ENCODE measurements at places on chromosomes 7 and 10.
A peak's percentile ranks its signal among the peaks of the same experiment; 100 is the strongest.

DNA sequence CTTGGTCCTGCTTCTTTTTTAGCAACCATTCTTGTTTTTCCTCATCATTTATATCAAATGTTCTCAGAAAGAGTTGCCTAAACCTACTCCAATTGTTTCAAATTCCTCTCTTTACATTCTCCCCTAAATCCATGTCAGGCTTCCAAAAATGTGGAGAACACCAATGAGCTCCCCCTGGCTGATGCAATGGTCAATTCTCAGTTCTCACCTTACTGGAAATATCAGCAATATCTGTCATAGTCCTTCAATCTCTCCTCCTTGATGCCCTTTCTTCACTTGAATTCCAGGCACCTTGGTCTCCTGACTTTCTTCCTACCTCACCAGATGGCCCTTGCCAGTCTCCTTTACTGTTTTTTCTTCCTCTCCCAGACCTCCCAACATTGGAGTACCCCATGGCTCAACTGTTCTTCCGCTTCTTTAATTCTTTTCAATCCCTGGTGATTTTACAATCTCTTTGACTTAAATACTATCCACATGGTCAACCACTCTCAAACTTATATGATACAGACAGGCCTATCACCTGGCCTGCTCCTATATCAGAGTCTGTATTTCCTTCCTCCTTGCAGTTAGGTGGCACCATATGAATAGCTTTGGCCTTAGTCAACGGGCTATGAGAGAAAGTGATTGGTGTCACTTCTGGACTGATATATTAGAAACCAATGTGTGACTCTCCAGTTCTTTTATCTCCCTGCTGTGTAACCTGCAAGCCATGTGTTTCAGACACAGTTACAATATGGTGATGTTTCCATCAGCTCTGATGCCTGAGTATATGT is 47.4 kb upstream of the CAV2 start:
- DNase-seq: no peak

DNA sequence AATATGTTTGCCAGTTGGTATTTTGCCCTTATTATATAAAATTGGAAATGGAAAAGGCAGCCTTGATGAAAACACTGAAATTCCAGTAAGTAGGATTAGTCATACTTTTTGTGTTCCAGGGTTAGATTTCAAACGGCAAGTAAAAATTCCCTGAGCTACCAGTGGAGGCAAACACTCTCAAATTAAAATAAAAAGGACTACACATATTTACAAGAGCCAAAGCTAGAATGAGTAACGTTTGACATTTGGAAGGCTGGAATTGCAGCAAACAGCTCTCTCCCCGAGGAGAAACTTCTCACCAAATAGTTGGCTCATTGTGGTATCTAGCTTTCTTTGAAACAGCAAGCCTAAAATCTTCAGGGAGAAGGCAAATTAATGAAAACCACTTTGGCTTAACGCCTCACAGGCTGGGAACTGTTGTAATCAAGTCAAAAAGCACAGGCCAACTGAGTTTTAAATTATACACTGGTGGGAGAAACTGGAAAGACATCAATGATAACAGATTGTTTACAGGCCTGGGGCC is 288.4 kb downstream of the SNX13 start:
- no peak for DNase-seq

DNA sequence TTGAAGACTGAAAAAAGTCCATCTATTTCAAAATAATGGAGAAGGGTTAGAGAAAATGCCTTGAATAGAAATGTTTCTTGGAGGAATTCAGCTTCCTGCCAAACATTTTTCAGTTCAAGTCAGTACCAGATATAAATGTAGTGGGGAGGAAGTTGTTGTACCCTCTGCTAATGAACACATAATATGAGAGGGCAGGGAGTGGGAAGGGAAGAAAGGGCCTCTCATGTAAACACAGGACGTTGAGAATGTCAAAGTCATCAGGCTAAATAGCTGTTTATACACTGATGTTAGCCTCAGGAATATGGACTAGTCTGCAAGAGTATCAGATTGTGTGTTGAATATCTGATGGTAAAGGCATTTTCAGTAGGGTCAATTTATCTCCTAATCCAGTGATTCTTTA is 37.0 kb downstream of the GPR37 start:
- no peak for DNase-seq

- DNase-seq: peak; percentile 83
These were observed 1.7 kb downstream of the TRIM8 start for GRCh38 chr10:102645741-102646609.

DNA sequence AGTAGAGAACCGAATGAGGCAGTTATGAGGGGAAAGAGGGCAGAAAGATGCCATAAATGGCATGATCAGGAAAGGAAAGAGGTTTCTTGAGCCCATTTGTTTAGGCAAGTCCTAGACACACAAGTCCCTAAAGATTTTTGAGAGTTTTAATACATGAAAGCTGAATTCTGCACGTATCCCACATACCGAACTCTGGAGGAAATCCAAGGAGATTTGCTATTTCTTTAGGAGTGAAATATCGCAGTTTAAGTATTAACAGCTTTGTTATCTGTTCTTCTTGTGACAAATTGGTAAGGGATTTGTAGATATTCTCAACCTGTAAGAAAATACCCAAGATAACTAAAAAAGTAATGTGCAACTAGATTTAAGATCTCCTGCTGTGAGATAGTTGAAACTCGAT is 23.7 kb upstream of the CUBN start:
- no peak for DNase-seq

GRCh38 chr10:34333513-34333912 is 481.6 kb downstream of the PARD3 start:
- DNase-seq: no peak

- no peak for DNase-seq
These were observed 6.2 kb upstream of the PHYH start for GRCh38 chr10:13306103-13306502.

GRCh38 chr10:99913831-99914235 is 95.9 kb downstream of the DNMBP start:
- DNase-seq: no peak

- no peak for DNase-seq
These were observed 695.1 kb downstream of the GRID1 start for GRCh38 chr10:85671530-85671929.

DNA sequence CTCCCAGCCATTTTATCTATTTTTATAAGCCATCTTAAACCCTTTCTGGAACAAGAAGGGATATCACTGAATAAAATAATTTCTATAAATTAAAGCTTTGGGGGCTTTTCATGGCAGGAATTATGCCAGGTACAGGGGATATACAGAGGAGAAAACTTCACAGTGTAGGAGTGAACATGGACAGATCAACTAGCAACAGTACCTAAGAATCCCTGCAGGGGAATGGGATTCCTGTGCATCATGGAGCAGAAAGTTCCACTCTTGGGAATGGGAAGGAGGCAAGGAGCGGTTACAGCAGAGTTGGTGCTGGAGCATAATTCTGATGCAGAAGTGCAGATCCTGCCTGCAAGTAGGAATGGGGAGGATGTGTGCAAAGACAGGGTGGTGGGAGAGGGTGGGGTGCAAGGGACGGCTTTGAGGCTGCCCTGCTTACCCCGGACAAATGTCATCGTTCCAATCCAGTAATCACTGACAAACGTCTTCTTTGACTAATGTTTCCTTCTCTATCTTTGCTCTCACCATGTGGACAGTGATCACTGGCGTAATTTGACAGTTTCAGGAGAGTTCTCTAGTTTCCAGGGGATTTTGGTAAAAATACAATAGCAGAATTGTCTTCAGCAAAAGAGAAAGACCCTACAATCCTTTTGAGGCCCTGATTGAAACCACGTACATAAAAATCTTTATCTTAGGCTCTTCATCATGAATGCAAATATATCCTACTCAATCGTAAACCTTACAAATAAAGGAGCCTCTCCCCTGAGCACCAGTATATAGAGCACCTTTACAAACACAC is 196.7 kb downstream of the HECW1 start:
- DNase-seq: no peak

DNA sequence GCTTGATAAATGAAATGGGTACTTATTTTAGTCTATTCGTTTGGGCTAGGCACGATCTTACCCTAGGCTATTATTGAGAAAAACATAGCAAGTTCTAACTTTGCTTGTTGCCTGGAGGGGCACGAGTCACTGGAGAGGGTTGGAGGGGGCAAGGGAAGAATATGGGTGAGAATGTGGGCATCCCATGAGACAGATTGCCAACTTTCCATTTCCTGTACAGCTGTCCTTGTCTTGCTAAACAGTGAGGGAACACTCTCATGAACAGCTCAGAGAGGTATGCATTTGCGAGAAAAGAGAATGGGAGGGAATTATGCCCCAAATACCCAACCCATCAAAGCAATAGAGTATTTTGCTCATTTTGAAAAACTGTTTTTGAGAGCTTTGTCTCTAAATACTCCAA is 9.2 kb downstream of the CDHR3 start:
- DNase-seq: no peak

DNA sequence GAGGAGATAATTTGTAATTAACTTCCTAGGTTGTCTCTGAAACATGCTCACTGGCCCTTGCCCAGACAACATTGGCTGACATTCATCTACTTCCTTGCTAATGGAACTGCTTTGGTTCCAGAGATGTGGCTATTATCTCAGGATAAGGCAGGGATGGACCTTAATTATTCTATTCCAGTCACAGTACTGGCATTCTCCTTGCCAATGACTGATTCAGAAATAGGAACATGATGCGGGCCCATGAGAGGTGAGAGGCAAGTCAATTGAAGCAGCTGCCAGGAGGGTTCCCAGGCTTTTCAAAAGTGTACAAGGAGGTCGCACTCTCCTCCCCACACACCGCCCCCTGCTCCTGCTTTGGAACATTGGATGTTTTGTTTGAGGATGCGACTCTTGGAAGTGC is 109.6 kb upstream of the DGKB start:
- DNase-seq: no peak

GRCh38 chr7:28704706-28705105 is 253.4 kb downstream of the TRIL start:
- no peak for DNase-seq

DNA sequence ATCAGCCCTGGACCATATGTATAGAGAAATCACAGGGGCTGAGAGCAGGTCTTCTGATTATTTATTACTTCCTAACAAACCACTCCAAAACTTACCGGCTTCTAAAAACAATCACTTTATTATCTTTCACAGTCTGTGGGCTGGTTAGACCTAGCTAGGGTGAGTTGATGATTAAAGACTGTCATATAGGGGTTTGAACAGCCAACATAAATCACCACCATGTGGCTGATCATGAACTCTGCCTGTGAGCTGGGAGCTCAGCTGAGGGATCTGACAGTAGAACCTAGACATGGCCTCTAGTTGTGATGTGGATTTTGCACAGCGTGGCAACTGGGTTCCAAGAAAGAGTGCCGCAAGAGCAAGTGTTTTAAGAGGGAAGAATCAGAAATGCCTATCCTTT is 305.4 kb downstream of the CSTF2T start:
- no peak for DNase-seq

GRCh38 chr7:30886608-30887011 is 25.0 kb upstream of the AQP1 start:
- DNase-seq: no peak

DNA sequence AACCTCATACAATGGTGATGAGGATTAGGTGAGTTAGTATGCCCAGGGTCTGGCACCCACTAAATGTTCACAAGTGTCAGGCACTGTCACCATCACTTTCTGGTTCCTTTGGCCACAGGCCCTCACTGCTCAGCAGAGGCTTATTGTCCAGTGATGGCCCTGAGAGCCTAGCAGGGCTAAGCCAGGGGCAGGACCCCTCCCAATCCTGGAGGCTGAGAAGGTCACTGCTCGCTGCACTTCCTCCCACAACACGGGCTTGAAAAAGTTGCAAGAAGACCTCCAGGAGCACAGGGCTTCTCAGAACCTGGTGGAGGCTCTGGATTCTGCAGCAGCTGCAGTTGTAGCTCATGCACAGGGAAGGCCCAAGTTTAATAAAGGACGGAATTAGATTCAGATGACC is 48.1 kb downstream of the DRGX start:
- no peak for DNase-seq

- DNase-seq: no peak
These were observed 2.3 kb upstream of the COL1A2 start for GRCh38 chr7:94392393-94392786.

DNA sequence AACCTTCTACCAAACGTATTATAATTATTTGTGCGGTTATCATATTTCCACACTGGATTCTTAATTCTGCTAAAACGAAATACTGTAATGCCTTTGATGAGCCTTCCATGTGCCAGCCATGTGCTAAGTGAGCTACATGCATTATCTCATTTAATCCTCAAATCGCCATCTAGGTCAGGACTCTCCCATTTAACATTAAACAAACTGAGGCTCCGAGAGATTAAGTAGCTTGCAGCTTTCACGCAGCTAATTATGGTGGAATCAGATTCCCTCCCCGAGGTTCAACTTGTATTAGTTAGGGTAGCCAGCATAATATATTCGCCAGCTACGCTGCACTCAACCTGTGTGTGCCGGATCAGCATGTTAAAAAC is 798 bp upstream of the TSPAN33 start:
- DNase-seq: no peak

- DNase-seq: no peak
These were observed 14.9 kb downstream of the TNRC18 start for GRCh38 chr7:5408777-5409176.

GRCh38 chr10:2278363-2278762 is 541.0 kb upstream of the ADARB2 start:
- no peak for DNase-seq

- no peak for DNase-seq
These were observed 163.7 kb downstream of the AHR start for GRCh38 chr7:17462131-17462631.

GRCh38 chr10:3477683-3478082 is 305.1 kb upstream of the PITRM1 start:
- DNase-seq: no peak

DNA sequence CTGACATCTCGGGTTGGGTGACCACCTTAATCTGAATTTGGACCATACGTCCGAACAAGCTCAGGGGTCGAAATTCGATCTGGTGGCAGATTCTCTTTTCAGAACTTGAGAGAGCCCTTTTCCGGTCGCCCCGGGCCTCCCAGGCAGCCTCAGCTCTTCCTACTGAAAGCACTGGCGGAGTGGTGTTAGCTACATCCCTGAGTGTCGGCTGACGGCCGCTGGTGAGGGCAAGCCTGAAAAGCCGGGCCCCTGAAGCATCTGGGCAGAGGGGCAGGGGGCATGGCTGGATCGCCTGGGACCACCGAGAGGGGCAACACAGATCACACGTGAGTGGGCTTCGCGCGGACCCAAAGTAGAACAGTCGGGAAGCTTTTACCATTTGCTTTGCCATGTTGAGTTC is 116.1 kb downstream of the SMURF1 start:
- no peak for DNase-seq

- no peak for DNase-seq
These were observed 104.9 kb downstream of the CDK14 start for GRCh38 chr7:90701021-90701420.

- DNase-seq: peak; percentile 4
These were observed 1.5 kb downstream of the GSDME start for GRCh38 chr7:24755541-24756407.

- DNase-seq: no peak
These were observed 4.6 kb downstream of the SH2B2 start for GRCh38 chr7:102291056-102291915.

GRCh38 chr10:94232711-94233383 is 129.9 kb downstream of the NOC3L start:
- DNase-seq: no peak

Data from natural killer cell (primary cell).